Fibroblast of skin of scalp (primary cell): ENCODE measurements at places on chromosomes 4 and X.

DNA sequence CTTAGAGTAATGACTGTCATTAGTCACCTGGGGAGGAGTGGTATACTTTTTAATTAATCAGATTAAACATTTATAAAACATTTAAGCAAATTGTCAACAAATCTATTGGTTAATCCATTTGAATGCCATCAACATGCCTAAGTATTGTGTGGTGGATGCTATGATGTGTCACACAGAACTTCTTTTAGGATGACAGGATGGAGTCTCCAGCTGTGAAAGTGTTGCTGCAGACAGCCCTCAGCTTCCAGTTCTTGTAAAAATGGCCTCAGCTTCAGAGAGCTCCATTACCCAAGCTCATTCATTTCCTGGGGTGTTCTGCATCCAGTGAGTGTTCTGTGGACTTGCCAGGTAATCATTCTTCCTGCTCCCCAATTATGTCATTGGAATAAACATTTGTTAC lies 74.3 kb upstream of the CLNK start:
- DNase-seq = peak; percentile 75

DNA sequence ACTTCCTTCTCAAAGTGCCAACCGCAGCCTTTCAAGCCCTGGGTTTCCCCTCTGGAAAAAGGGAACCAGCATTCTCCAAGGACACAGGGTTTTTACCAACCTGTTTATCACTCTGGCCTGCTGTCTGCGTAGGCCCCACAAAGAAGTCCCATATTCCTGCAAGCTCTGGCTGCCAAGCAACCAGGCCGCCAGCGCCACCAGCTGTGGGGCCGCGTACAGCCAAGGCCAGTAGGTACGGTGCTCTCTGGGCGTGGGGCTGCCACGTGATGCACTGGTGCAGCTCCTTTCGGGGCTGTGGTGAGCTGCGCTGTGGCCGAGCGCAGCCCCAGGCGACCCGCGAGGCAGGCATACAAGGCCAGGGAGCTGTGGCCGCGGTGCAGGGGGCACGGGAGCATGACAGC lies 22.1 kb downstream of the LUZP4 start:
- no peak for DNase-seq

DNA sequence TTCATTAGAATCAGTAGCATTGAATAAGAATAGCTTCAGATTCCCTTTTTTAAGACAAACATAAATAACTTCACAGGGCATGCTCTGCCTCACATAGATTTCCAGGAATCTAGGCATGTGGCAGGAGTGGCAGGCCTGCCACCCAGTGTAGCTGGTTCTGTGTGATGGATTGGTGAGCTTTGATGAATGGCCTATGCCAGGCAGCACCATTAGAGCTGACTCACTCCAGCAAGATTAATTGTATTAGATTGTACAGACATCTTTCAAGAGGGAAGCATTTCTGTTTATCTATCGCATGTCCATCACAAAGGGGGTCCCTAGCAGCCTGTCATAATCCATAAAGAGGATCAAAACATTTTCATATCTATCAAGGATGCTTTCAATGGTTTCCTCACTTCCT lies 71.9 kb downstream of the NAA11 start:
- DNase-seq = no peak

DNA sequence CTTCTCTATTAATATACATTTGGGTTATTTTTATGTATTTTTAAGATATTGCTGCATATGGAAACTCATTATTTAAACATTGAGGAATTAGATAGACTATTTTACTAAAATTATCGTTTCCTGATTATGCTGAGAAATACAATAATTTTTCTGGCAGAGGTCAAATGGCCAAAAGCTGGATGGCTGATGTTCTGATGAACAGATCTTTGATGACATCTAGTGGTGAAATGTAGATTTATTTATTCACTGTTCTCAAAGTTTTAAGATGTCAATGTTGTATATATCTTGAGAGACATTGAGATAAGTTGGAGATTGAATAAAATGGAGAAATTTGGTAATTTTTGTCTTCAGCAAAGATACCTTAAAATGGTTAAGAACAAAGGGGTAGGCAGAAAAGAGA lies 96.2 kb downstream of the UGT8 start:
- DNase-seq = peak; percentile 34

DNA sequence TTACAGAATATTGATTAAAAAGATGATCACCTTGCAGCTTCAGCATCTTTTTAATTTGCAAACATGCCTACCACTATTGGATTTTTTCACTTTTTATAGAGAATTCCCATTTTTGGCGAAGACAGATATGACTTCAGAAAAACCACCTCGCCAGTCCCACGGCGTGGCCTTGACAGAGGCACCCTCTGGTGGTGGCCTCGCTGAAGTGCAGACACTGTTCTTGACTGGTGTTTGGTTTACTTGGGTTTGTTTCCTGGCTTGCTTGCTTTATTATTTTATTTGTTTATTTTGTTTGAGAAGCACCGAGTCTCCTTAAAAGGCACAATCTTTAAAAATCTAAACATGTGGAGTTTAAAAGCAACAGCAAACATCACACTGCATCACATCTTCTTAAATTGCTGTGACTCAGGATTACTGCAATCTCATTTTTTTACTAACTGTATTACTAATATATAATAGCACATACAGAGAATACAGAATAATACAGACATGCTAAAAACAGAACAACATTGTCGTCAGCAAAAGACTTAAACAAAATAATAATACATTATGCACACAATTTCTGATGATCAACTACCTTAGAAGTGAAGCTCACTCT lies 13.1 kb upstream of the AMTN start:
- DNase-seq = peak; percentile 36

DNA sequence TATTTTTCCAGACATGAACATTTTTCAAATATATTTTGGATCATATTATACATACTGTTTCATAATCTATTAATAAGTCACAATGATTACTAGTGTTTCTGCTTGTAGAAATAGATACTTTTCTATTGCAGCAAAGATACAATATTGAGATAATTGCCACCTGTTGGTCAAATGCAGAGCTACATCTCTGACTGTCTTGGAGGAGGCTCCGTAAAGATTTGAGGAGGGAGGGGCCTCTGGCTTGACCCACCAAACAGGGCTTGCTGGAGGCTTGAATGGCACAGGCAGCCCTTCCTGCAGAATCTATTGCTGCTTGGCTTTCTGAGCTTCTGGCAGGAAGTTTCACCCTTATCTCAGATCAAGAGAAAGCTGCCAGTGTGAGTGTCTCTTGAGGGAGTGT lies 99.3 kb upstream of the ARMCX2 start:
- peak; percentile 59 for DNase-seq

DNA sequence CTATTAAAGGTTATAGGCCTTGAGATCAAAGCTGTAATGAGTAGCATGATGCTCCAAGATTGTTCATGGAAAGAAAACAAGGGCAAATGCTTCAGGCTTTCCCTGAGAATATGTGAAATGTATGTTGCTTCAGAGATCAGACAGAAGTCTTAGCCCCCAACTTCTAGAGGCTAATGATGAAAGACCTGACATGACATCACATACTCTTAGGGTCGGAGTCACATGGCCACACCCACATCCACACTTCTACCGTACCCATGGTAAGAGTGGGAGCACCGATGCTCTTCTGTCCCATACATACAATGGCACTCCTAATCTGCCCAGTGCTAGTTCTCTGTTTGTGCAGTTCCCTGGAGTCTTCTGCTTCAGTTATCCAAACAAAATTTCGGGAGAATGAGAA lies 111.9 kb upstream of the ACSL4 start:
- no peak for DNase-seq

DNA sequence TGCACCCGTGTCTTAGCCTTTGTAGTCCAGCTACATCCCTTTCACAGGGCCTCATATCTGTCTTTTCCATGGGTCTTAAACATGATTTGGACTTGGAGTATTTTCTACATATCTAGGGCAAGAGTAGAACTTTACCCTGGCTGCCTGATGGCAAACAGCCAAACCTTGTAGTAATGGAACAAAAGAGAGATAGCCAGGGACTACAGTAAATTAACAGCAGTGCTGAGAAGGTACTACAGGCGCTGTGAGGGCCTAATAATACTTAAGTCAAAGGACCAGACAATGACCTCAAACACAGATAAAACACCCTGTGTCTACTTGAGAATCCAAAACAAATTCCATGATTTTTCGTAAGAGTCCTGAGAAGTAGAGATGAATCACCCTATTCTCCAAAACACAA lies 111.0 kb upstream of the WDR17 start:
- no peak for DNase-seq
